ENCODE measurements at places on chromosomes 11 and 22. TPM values are rescaled to one million over a fixed set of nuclear protein-coding genes. Genes with fewer than 3 reads are reported as not detected.

GRCh38 chr22:38946771-38947170 lies 10.6 kb upstream of the APOBEC3A start:
- no peak for DNase-seq

GRCh38 chr11:78282821-78283220 lies 94.1 kb downstream of the USP35 start:
- no peak for DNase-seq

DNA sequence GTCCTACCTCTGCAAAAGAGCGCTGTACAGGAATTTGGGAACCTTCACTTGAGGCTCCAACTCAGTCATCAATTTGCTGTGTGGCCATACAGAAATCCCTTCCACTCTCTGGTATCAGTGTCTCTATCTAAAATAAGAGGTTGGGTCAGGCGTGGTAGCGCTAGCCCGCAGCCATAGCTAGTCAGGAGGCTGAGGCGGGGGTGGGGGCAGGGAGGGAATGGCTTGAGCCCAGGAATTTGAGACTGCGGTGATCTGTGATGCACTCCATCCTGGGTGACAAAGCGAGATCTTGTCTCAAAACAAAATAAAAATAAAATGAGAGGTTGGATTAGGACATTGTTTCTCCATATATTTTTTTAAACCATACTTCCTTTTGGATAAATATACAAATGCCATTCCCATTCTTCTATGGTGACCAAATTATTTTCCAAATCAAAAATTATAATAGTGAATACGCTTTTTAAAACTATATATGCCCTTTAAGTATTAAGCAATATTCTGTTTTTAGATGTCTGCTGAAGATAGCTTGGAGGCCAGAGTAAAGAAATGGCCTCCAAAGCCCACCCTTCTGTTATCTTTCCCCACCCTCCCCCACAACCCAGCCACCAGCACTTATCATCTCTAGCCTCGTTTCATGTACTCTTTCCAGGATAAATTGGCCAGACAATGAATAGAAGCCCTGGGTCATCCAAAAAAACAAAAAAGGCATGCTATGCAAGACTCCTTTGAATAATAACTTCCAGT lies 87.2 kb downstream of the PLEKHA7 start:
- no peak for DNase-seq

DNA sequence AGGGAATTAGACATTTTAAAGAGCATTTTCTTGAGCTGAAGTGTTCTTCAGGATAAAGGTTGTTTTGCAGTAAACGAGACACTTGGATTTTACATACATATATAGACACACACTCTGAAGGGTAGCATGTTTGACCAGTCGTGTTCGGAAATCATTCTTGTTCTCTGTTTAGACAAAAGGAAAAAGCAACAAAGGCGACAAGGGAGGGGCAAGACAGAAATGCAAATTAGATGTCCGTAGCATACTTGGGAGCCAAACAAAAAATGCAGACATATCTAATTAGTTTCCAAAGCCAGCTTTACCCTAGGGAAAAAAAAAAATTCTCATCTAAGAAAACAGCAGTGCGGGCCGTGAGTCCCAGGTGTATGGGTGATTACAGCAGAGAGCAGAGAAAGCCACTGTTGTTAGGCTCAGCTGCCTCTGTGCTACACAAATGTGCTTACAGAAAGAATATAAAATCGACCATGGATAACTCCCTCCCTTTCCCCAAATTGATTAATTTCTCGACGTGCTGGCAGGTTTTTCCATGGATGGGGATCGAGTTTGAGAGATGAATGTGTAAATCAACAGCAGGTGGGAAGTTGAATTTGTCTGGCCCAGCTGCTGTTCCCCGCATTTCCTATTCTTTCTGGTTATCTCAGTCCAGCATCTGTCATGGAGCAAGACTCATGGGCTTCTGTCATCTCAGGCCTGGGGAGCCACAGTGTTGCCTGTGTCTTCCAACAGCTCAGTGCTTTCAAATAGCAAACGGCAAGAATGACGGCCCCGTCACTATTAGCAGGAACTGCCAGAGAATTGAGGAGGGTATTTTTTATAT lies 176.5 kb upstream of the TTC12 start:
- no peak for DNase-seq

GRCh38 chr22:33842006-33842354 lies 78.3 kb downstream of the LARGE1 start:
- no peak for DNase-seq

DNA sequence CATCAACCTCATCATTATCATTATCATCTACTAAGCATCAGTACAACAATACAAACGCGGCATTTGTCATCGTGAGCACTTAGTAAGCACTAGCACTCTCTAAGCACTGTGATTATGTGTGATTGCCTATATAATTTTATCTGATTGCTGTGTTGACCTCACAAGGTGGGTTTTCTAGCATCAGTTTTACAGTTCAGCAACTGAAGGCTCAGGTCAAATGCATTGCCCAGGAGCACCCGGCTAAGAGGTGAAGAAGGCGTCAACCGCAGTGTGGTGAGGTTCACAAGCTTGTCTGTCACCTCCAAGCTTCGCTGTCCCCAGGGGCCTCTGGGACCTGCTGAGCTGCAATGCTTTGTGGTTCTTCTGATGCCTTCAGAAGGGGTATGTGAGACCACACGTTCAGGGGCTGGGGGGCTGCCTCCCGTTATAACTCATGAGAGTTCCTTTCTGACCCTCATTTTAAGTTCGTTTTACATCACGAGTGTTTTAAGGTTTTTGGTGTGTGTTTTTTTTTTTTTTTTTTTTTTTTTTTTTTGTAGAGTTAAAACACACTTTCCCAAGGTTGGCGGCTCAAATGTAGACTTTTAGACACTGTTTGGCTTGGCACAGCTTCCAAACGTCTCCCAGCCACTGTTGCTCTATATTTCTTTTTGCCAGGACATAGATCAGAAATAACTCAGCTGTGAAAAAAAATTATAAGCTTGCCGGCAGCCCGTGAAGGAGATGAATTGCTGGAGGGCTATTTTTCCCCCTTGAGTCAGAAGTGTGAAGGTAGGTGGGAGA lies 33.8 kb upstream of the SCUBE1 start:
- no peak for DNase-seq

DNA sequence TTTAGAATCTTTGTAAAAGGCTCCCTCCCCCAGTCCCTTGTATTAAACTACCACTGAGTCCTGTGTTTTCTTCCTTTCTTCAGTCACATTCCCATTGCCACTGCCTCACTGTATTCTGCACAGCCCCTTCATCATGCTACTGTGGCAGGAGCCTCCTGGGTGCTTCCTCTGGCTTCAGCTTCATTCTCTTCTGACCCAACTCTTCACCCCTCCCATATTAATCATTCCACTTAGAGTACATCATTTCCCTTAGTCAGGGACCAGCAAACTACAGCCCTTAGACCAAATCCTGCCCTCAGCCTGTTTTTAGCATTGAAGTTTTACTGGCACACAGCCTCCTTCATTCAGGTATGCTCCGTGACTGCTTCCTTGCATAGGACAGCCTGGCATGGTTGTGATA lies 127.7 kb upstream of the MTNR1B start:
- DNase-seq, result no peak

GRCh38 chr11:46170797-46171196 lies 49.5 kb upstream of the PHF21A start:
- no peak for DNase-seq

- no peak for DNase-seq
Observed at GRCh38 chr22:35860837-35861236, 143.2 kb downstream of the APOL5 start.

- no peak for DNase-seq
Observed at GRCh38 chr11:34904421-34904955, 11.7 kb downstream of the APIP start.

- no peak for DNase-seq
Observed at GRCh38 chr11:65036931-65037330, 4.1 kb upstream of the SAC3D1 start.

GRCh38 chr22:42202669-42203068 lies 67.8 kb downstream of the TCF20 start:
- no peak for DNase-seq

CARD16 gene
- 86.3 TPM for total RNA-seq

RAC2 gene
- total RNA-seq, result 11.2 TPM

BIRC3 gene
- total RNA-seq, result 3.6 TPM

NXPE4 gene
- total RNA-seq, result not detected

KCNQ1OT1 gene
- total RNA-seq, result 1.5 TPM

PIH1D2 gene
- 1.4 TPM for total RNA-seq

FBLN1 gene
- total RNA-seq, result 0.34 TPM
